Activated naive CD8-positive, alpha-beta T cell treated with anti-CD3 and anti-CD28 coated beads, Interleukin-2, amount 10 ng/mL, durations not matched to agents 7 days and 5 days (primary cell): ENCODE measurements at places on chromosomes 3 and 15. TPM values are rescaled to one million over a fixed set of nuclear protein-coding genes. Genes with fewer than 3 reads are reported as not detected.
A peak's percentile ranks its signal among the peaks of the same experiment; 100 is the strongest.

- peaks cover 19% of the 10 kb centered on the region for H3K4me1 ChIP-seq
- H3K36me3 ChIP-seq = no peaks in the 10 kb centered on the region
- DNase-seq = no peak
- no peak overlapping the region for H3K4me3 ChIP-seq
- H3K27me3 ChIP-seq = no peaks in the 10 kb centered on the region
Observed at GRCh38 chr3:30286007-30286669, 320.3 kb upstream of the TGFBR2 start.

- H3K36me3 ChIP-seq = no peaks in the 10 kb centered on the region
- peak overlapping the region; percentile 83 for H3K27ac ChIP-seq
- DNase-seq = no peak
- peak overlapping the region; percentile 87 for H3K4me3 ChIP-seq
Observed at GRCh38 chr15:92819278-92820235, 80.6 kb upstream of the CHD2 start.

DNA sequence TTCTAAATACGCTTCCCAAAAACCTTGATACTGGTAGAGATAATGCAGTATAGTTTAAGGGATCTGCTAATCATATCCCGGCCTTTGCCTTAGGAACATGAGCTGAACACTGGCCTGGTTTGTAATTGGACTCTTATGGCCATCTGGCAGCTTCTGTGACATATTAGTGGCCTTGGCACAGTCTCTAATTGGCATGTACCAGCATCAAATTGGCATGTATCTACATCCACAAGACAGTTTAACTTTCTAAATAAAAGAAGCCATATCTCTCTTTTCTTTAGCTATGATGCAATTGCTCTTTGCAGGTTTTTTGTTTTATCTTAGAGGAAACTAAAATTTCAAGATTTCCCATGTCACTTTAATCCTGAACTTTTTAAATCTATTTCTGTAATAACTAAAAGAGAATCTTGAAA, 44.6 kb upstream of the FILIP1L start:
- H3K36me3 ChIP-seq = peaks cover 46% of the 10 kb centered on the region
- H3K27ac ChIP-seq = no peak overlapping the region
- H3K4me1 ChIP-seq = peaks cover 2% of the 10 kb centered on the region
- H3K4me3 ChIP-seq = no peak overlapping the region

GRCh38 chr15:67150023-67150860, 84.8 kb downstream of the SMAD3 start:
- no peaks in the 10 kb centered on the region for H3K27me3 ChIP-seq
- H3K4me3 ChIP-seq = peak overlapping the region; percentile 70
- no peaks in the 10 kb centered on the region for H3K36me3 ChIP-seq

- no peaks in the 10 kb centered on the region for H3K4me1 ChIP-seq
- no peaks in the 10 kb centered on the region for H3K27me3 ChIP-seq
Observed at GRCh38 chr3:95356764-95357501, 1294.1 kb downstream of the NSUN3 start.

DNA sequence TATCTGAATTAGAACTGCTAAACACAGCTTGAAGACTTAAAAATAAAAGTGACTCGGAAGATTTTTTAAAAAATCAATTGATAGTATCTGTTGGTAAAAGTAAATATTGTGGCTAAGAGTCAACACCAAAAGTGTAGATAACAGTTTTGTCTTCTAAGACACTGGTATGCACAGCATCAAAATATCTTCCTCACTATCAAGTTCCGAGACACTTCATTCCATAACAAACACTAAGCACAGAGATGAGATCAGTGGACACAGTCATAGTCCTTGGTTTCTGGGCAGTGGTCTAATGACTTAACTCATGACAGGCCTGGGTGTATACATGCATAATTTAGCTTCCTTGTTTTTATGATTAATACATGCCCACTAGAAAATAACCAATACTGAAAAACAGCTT, 63.2 kb downstream of the PXYLP1 start:
- H3K27ac ChIP-seq = peak overlapping the region; percentile 84
- H3K4me1 ChIP-seq = peaks cover 16% of the 10 kb centered on the region
- peak overlapping the region; percentile 61 for H3K4me3 ChIP-seq
- peaks cover 30% of the 10 kb centered on the region for H3K36me3 ChIP-seq
- DNase-seq = no peak
- no peaks in the 10 kb centered on the region for H3K27me3 ChIP-seq

- H3K27me3 ChIP-seq = no peaks in the 10 kb centered on the region
- DNase-seq = no peak
- no peak overlapping the region for H3K4me3 ChIP-seq
- no peak overlapping the region for H3K27ac ChIP-seq
- H3K36me3 ChIP-seq = peaks cover 2% of the 10 kb centered on the region
Observed at GRCh38 chr3:59832702-59833101, 782.9 kb upstream of the CFAP20DC start.

- H3K36me3 ChIP-seq = peaks cover 2% of the 10 kb centered on the region
- peaks cover 2% of the 10 kb centered on the region for H3K27me3 ChIP-seq
- peaks cover 7% of the 10 kb centered on the region for H3K4me1 ChIP-seq
- DNase-seq = no peak
- no peak overlapping the region for H3K4me3 ChIP-seq
- no peak overlapping the region for H3K27ac ChIP-seq
Observed at GRCh38 chr15:44836094-44836493, 99.8 kb downstream of the TRIM69 start.

DNA sequence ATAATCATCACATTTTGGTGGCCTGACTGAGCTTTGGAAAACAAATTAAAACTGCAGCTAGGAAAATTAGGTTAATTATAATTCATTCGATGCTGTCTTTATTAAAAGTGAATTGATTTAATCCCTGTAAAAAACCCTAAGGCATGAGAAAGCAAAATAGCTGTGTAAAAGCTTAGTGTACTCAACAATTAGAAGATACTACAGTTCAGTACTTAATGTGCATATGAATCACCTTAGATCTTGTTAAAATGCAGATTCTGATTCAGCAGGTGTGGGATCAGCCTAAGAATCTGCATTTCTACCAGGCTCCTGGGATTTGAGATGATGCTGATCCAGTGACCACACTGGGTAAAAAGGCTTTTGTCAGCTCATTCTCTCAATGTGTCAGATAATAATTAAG, 559.9 kb upstream of the GOLIM4 start:
- no peak overlapping the region for H3K4me3 ChIP-seq
- no peak overlapping the region for H3K27ac ChIP-seq
- no peaks in the 10 kb centered on the region for H3K36me3 ChIP-seq
- no peaks in the 10 kb centered on the region for H3K4me1 ChIP-seq
- no peak for DNase-seq

DNA sequence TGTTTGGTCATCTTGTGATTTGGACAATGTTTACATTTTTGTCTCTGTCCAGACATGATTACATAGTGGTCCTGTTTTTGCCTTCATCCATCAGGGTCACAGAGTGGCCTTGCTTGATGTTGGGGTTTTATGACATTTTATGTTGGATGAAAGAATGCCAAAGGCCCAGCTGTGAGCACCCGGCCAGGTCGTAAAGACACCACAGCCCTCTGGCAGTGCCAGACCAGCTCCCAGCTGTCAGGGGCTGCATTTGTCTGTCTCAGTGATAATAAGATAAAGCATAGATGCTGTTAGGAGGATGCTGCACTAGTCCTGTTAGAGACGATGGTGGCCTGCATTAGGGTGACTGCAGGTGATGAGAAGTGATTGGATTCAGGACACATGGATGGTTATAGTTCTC, 117.5 kb downstream of the FAM174B start:
- no peak overlapping the region for H3K27ac ChIP-seq
- H3K36me3 ChIP-seq = peaks cover 2% of the 10 kb centered on the region
- H3K4me1 ChIP-seq = no peaks in the 10 kb centered on the region
- peaks cover 13% of the 10 kb centered on the region for H3K27me3 ChIP-seq

DNA sequence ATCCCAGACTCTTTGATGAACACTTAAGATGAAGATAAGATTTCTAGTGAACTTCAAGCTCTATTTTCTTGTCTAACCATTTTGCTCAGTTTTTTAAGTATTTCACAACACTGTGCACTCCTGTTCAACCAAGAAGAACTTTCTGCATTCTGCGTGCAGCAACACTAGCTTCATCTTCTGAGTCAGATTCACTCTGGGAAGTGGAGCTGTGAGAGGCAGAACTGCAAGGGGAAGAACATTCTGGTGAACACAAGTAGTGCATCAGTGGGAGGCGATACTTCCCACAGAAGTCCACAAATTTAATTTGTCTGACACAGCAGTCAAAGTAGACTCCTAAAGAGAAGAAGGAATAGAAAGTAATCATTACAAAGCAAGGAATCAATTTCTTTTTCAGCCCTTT, 18.1 kb downstream of the LRRC58 start:
- H3K27me3 ChIP-seq = no peaks in the 10 kb centered on the region
- DNase-seq = no peak
- H3K4me3 ChIP-seq = no peak overlapping the region
- H3K27ac ChIP-seq = no peak overlapping the region
- H3K36me3 ChIP-seq = peaks cover 27% of the 10 kb centered on the region
- no peaks in the 10 kb centered on the region for H3K4me1 ChIP-seq

GRCh38 chr15:89398896-89399237, 64.2 kb upstream of the POLG start:
- H3K27me3 ChIP-seq = peaks cover 48% of the 10 kb centered on the region
- peak overlapping the region; percentile 79 for H3K4me3 ChIP-seq
- DNase-seq = no peak
- H3K36me3 ChIP-seq = no peaks in the 10 kb centered on the region

GRCh38 chr3:173796890-173797289, 399.3 kb downstream of the NLGN1 start:
- H3K4me1 ChIP-seq = no peaks in the 10 kb centered on the region
- no peak overlapping the region for H3K4me3 ChIP-seq
- no peak for DNase-seq
- no peak overlapping the region for H3K27ac ChIP-seq

DNA sequence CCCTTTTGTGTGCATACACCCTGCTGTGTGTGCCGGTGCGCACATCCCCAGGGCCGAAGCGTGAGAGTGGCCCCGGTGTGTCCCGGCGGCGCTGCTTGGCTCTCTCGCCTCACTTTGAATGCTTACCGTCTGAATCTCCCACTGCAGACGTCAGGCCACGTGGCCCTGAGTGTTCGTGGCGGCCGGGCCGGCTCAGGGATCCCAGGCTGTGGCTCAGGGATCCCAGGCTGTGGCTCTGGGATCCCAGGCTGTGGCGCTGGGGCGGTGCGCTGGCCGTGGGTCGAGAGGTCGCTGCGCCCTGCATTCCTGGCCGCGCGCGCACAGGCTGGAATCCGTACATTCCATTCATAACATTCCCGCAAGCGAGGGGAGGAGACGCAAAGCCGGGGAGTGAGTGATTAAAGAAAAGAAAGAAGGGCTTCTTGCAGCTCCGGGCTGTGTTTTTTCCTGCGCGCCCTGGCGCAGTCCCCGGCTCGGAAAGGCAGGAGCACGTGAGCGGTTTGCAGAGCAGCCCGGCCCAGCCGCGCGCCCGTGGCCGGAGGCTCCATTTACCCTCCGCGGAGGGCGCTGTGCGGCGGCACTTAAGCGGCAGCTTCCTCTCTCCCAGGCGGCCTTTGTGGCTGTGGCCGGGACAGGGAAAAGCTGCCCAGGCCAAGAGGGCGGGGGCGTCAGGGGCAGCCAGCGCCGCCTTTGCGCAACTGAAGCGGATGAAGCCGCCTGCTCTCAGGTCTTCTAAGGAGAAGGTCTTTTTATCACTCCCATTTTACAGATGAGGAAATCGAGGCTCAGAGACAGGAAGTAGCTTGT, 87.0 kb upstream of the ALDH1L1 start:
- no peak overlapping the region for H3K27ac ChIP-seq
- H3K27me3 ChIP-seq = peaks cover 29% of the 10 kb centered on the region
- no peaks in the 10 kb centered on the region for H3K36me3 ChIP-seq
- no peak for DNase-seq
- H3K4me1 ChIP-seq = no peaks in the 10 kb centered on the region

DNA sequence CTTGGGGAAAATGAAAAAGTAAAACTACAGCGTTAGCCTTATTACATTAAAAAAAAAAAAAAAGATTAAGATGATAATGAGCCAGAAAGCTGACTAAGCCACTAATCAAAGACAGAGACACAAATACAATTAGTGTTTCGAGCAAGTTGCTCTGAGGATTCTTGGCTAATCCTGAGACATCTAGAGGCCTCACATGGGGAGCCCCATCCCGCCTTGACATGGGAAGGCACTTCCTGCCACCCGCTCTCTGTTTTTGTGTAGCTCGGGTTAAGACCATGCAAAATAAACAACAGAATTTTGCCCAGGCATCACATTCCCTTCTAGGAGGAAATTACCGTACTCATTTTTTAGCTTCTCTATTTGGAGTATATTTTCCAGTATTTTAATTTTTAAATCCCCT, 15.3 kb downstream of the HESX1 start:
- no peak overlapping the region for H3K4me3 ChIP-seq
- H3K27ac ChIP-seq = no peak overlapping the region
- H3K27me3 ChIP-seq = peaks cover 7% of the 10 kb centered on the region
- no peaks in the 10 kb centered on the region for H3K4me1 ChIP-seq
- no peaks in the 10 kb centered on the region for H3K36me3 ChIP-seq

DNA sequence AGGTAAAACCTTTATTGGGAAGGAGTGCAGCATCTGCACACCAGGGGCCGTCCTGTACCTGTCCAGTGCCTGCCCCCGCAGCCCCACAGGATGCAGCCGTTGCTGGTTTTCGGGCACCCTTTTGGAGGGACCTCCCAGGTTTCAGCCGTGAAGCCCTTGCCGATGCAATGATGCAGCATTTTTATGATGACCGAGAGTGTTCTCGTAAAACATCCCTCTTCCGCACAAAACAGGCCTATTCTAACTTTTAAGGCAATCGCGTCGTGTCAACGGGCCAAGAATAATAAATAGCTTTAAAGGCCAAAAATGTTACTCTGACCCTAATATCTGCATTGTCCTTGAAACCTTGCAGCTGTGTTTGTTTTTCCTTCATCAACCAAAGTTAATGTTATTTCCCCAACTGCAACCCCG, 126.1 kb downstream of the LRRK1 start:
- no peak overlapping the region for H3K4me3 ChIP-seq
- H3K4me1 ChIP-seq = no peaks in the 10 kb centered on the region
- H3K27me3 ChIP-seq = peaks cover 27% of the 10 kb centered on the region

DNA sequence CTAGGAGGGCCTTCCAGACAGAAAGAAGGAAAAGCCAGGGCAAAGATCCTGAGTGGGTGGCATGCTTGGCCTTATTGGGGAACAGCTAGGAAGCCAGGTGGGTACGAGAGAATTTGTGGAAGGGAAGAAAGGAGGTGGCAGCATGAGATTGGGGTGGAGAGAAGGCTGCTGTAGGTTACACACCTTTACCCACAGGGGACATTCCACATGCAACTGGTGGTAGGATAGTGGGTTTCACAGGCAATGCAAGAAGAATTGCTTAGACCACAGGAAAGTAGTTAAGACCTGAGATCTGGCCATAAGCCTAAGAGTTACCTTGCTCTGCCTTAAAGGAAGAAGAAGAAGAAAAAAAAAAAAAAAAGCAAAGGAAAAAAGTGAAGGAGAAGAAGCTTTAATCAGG, 19.8 kb downstream of the ANP32A start:
- DNase-seq = no peak
- H3K27me3 ChIP-seq = no peaks in the 10 kb centered on the region
- H3K4me3 ChIP-seq = no peak overlapping the region

GRCh38 chr3:143192193-143192592, 72.6 kb downstream of the CHST2 start:
- H3K4me3 ChIP-seq = no peak overlapping the region
- H3K36me3 ChIP-seq = peaks cover 7% of the 10 kb centered on the region
- H3K27me3 ChIP-seq = no peaks in the 10 kb centered on the region
- no peak for DNase-seq

Gene CACNA2D3
- total RNA-seq = not detected

Gene FETUB
- total RNA-seq = not detected

Gene P2RY12
- total RNA-seq = not detected

Gene PEAK1
- total RNA-seq = 38.1 TPM

Gene MYLK
- total RNA-seq = 0.11 TPM

Gene PPP2R3A
- 0.17 TPM for total RNA-seq

Gene ACTC1
- total RNA-seq = not detected

Gene FGF12
- total RNA-seq = not detected

Gene PLSCR2
- not detected for total RNA-seq

Gene PML
- total RNA-seq = 118 TPM

Gene TRH
- total RNA-seq = not detected
